ENCODE measurements at places on chromosomes 3 and 15.

DNA sequence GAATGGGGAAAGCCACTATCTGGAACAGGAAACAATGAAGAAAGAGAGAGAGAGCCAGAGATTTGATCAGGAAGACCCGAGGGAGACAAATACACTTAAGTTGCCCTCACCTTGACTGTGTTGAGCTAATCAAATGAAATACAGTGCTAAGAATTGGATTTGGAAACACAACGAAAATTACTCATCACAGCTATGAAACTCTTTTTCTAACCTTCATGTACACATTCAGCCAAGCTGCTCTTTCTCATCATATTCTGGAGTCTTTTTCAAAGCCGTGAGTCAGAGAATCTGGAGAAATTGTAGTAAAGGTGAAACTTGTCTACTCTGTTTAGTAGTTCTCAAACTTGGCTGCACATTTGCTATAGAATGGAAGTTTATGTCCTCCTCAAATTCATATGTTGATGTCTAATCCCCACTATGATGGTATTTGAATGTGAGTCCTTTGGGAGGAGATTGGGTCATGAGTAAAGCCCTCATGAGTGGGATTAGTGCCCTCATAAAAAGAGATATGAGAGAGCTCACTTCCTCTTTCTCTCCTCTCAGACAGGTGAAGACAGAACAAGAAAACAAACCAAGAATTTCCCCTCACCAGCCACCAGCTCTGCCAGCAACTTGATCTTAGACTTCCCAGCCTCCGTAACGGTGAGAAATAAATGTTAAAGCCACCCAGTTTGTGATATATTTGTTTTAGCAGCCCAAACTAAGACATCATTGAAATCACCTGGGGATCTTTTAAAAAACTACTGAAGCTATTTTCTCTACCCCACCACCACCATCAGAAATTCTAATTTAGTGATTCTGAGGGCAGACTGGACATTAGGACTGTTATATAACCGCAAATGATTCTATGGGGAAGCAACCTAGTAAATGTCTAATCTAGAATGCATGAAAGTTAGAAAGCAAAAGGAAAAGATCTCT is 143.6 kb upstream of the GRM7 start:
- no peak for DNase-seq

- DNase-seq, result no peak
Measured at GRCh38 chr3:149545049-149545448, 70.6 kb downstream of the TM4SF4 start.

DNA sequence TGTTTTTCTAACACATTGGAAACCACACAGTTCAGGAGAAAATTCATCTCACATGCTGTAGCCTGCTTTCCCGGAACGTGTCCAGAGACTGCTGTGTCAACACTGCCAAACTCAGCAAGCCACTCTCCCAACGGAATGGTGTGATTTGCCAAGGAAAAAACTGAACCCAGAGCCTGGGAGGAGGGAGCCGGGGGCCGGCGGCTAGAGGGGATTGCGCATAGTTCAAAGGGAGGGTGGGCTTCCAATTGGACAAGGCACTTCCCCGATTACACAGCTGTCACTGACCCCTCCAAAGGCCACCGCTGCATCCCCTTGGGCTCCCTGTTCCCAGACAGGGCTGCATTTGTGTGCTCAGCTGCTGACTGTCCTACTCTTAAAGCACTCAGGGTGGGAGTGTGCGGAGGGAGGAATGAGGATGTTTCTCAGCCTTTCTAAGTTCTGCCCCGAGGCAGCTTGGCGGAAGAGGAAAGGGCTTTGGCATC is 256.2 kb downstream of the ZNF621 start:
- DNase-seq, result no peak

DNA sequence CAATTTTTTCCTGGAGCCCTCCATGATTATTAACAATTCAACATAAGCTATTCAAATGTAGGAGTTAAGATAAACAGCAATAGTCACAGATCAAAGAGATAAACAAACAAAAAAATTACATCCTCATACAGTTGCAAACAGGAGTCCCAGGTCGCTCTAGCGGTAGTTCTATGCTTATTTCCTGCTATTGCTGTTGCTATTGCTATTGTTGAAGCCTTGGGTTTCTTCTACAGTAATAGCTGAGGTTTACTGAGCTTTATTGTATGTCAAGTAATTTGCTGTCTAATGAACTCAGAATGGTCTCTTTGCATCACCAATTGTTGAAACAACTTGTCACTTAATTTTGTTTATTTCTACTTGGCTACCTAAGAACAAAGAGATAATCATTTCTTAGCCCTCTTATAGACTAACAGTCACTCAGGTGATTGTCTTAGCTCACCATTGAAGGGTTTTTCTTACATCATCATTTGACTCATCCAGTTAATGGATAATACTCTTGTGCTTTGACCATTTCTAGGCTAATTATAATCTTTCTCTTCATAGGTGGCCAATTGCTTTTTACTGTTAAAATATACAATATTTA is 654.6 kb downstream of the MECOM start:
- no peak for DNase-seq

- DNase-seq, result no peak
Measured at GRCh38 chr3:71201939-71202338, 381.6 kb downstream of the FOXP1 start.

DNA sequence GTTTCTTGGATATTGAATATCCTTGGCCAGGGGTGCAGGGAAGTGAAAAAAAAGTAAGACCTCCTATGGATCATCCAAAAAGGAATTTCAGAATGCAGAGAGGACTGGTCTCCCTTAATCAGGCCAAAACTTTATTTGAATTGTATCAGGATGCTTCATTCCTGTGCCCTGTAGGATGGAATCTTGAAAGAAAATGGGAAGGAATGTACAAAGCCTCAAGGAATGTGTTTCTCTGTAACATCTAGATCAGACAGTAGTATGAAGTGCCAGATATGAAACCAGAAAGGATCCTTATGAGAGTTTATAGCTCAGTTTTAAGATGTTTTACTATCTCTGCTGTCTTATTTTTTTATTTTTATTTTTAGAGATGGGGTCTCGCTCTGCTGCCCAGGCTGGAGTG is 6.5 kb upstream of the GSK3B start:
- DNase-seq, result no peak

DNA sequence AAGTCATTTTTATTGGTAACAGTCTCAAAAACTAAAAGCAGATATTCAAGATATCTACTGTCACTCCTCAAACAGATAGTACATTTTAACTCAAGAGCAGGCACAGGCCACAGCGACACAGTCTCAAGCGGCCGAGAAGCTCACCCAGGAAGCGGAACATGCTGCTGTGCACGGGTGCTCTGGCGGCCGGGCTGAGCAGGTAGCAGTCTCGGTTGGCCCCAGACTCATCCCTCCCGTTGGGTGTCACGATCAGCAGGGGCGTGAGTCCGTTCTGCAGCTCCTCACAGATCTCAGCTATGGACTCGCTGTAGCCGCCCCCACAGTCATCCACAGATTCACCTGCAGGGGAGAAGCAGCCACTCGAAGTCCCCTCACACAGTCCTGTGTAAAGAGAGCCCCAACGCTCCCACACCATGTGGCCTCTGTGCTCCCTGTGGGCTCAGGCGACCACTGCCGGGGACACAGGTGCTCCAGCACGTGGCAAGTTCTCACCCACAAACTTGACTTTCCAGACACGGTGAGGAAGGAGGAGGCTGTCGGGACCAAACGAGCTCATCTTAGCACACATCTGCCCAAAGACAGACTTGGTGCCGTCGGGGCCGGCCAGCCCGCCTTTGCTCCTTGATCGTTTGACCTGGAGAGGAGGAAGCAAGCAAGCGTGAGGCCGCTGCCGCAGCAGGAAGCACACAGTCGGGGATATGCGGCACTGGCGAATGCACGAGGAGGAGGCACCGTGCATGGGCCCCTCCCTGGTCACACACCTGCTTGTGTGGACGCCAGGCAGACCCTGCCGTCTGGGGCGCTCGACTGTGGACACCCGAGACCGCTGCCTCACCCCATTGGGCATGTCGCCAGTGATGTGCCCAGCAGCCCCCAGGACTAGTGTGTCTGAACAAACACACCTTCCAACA is 17.7 kb upstream of the OCA2 start:
- DNase-seq, result no peak

- no peak for DNase-seq
Measured at GRCh38 chr15:89338036-89338435, 3.4 kb upstream of the POLG start.

DNA sequence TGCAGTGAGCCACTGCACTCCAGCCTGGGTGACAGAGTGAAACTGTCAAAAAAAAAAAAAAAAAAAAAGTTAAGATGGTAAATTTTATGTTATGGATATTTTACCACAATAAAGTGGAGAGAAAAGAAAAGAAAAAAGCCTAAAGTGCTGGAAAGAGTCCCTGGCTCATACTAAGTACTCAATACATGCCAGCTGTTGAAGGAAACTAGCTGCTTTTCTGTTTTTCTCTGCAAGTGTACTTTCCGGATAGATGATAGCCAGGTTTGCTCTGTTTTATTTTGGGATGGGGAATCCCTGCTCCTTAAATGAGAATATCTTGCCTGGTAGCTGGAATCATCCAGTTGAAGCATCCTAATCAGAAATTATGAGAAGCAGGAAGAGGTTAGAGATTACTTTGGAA is 10.9 kb downstream of the EID1 start:
- DNase-seq, result no peak

GRCh38 chr3:140290105-140290504 is 355.1 kb downstream of the CLSTN2 start:
- DNase-seq, result no peak

DNA sequence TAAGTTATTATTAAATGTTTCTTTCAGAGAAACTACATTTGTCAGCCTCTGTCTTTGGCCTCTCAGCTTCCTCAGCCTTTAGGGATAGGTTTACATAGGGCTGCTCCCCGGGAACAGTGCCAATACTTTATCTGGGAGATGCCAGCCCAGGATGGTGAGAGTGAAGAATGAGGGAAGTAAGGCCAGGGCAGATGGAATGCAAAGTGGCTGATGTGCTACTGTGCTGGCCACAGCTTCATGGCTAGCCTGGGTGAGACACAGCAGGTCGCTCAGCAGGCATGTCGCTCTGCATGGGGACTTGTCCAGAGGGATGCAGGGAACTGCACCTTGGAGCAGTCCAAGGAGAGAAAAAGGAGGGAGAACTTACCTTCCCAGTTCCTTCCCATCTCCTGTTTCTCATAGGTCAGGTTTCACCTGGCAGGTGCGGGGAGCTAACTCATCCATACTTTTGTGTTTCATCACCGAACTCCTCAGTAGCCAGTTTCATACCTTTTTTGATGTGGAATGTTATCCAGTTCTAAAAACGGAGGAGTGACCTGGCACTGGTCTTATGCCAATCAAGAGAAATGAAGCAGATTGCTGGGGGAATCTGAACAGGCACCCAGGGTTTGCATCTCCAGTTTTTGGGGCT is 30.9 kb upstream of the C15orf39 start:
- DNase-seq, result no peak

DNA sequence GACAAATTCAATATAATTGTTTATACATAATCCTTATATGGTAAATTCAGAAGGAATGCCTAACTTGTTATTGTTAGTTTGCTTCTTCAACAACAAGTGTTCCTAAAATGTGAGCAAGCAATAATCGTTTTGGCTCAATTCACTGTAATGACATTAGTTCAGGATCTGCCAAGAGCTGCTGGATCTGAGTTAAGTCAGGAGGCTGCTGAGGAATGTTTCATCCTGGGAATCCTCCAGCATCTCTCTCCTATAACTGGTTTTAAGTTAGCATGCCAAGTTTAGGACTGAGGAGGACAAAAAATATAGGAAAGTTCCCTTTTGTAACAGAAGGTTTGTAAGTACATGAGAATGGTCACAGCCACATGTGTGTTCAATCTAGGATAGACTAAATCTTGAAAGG is 4.9 kb upstream of the GTF2A2 start:
- no peak for DNase-seq

Measured in CMK (cell line).